ENCODE measurements at places on chromosomes 6 and 20. TPM values are rescaled to one million over a fixed set of nuclear protein-coding genes. Genes with fewer than 3 reads are reported as not detected.

TPX2 gene
- 4.4 TPM for total RNA-seq

DNA sequence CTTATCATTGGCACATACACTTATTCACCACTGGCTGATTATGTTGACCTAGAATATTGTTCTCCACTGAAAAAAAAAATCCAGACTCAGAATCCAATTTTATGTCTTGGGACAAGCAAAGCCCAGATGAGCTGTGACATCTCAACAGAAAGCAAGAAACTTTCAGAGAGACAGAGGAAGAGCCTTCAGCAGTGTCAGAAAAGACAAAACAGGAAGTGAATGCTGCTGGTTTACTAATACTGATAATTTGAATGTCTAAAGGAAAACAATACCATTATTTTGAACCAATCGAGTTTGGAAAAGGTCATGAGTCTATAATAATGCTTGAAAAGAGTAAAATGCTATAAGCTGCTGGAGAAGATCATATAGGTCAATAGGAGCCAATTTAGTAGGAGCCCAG lies 179.8 kb upstream of the RIMS1 start:
- no peak for DNase-seq

DNA sequence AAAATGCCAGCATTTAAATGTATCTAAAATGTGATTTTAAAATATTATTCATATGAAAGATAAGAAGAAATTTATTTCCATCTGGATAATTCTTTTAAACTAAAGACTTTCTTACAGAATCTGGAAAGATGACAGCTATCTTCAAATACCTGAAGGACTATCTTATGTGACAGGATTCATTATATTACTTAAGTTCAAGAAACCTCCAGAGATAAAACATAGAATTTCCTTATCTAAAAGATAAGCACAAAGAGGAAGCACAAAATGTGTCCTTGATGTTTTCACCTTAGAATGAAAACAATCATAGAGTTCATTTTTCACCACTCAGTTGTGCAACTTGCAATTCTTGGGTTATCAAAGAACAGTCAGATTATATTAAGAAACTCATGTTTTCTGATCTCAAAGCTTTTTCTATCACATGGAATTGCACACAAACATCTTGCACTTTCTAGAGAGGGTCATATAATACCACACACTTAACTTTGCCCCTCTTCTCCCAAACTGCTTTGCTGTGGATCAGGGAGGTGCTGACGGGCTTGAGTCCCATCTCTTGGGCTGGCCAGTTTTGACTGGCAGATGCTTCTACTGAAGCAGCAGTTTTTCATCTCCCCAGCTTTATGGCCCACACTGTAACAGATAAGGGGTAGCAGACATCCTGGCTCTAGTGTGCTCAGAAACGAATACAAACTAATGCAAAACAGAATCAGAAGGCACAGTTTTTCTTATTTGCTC lies 467.4 kb downstream of the CDC5L start:
- no peak for DNase-seq

CEP162 gene
- 8.0 TPM for total RNA-seq
